Suprapubic skin (tissue), 4 donors: ENCODE measurements at places on chromosomes 2 and 18.

DNA sequence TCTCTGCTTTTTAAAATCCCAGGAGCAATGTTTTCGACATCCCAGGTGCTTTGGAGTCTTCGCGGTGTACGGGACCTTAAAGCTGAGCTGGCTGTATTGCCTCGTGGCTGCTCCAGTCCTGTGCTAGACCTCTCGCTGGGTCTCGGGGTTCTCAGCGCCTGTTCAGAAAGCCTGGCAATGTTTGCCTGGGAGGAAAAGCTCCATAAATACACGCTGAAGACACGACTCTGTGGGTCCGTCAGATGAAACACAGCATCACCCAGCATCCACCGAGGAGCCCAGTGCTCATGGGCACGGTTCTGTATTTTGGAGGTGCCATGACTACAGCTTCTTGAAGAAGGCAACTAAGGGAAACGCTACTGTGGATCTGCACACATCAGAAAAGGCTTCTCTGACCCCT, 21.6 kb downstream of the MBP start:
- DNase-seq, result no peak

- no peak for DNase-seq
Measured at GRCh38 chr18:1078301-1078700, 173.6 kb downstream of the ADCYAP1 start.

- no peak for DNase-seq
Measured at GRCh38 chr2:37020887-37021796, 54.8 kb upstream of the STRN start.

GRCh38 chr2:17765398-17765797, 11.5 kb downstream of the GEN1 start:
- DNase-seq, result no peak

- no peak for DNase-seq
Measured at GRCh38 chr2:150465703-150466569, 21.5 kb downstream of the RND3 start.

GRCh38 chr2:157792335-157793052, 83.6 kb downstream of the ACVR1 start:
- no peak for DNase-seq
